ENCODE measurements at places on chromosomes 7 and 10.

DNA sequence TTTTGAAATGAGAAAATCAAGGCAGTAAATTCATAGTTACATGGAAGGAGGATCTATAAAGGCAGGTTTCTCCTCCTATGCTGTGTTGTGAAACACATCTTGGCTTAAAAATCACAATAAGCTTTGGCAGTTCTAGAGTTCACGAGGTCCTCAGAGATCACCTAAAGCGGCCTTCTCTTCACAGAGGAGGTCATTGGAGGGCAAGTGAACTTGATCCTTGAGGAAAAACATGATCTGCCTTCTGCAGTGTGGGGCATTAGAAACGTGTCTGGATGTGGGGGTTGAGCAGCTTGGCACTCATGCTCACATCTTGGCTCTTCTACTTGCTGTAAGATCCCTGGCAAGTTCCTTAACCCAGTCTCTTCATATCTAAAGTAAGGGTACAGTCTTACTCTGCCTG lies 96.1 kb upstream of the BMPER start:
- DNase-seq: no peak

GRCh38 chr7:105036217-105037168 lies 22.5 kb downstream of the KMT2E start:
- DNase-seq: no peak

DNA sequence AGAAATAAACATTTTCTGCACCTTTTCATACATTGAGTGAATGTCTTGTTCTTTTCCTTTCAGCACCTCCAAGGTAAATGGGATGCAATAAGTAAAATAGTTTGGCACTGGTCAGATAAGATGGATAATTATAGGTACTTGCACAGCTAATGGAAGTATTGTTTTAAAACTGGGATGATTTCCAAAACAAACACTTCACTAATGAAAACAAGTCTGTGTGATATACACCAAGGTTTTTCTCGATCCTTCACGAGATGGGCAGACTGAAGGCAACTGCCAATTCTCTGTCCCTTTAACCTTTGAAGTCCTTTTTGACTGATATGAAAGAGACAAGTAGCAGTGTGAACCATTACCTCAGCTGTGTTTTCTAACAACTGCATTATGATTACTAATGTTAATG lies 423.8 kb downstream of the GFRA1 start:
- peak; percentile 18 for DNase-seq

- DNase-seq: no peak
These were observed 11.8 kb downstream of the FAS start for GRCh38 chr10:89002226-89002978.

DNA sequence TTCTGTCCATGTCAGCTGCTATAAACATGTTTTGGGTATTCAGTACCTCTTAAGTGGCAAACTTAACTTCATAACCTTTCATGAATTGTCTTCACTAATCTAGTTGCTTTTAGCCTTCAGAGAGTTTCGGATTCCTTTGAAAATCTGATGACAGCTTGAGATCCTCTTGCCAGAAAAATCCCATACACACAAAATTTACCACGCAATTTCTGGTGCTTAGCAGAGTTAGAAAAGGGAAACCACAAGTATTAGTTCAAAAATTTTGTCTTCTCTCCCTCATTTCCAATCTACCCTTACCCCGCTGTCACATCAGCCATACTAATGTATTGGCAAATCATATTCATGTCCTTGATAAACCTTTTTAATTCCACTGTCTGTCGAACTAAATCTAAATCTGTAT lies 72.7 kb upstream of the TMEM106B start:
- peak; percentile 43 for DNase-seq

DNA sequence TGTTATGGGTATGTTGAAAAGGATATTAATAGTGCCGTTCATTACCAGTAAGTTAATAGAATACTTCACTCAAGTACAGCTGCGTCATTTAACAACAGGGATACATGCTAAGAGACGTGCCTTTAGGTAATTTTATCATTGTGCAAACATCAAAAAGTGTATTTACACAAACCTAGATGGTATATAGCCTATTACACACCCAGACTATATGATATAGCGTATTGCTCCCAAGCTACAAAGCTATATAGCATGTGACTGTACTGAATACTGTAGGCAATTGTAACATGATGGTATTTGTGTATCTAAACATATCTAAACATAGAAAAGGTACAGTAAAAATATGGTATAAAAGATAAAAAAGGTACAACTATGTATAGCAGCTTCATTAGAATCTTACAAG lies 11.1 kb upstream of the PRKG1 start:
- no peak for DNase-seq

DNA sequence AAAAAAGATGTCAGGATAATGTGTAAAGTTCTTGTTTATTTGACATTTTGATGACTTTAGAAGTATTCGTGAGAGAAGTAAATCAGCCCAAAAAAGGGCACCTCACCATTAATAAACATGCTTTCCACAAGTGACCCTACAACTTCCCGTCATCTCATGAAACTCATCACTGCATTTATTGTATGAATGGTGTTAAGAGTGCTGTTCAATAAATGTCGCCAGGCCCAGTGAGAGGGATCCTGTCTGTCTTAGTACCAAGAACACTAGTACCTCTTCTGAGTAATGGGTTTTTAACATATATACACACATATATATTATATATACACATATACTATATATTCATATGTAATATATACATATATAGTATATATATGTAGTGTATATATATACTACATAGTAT lies 61.9 kb downstream of the TMEM26 start:
- DNase-seq: no peak

- DNase-seq: no peak
These were observed 5.7 kb downstream of the C10orf67 start for GRCh38 chr10:23338886-23339285.

DNA sequence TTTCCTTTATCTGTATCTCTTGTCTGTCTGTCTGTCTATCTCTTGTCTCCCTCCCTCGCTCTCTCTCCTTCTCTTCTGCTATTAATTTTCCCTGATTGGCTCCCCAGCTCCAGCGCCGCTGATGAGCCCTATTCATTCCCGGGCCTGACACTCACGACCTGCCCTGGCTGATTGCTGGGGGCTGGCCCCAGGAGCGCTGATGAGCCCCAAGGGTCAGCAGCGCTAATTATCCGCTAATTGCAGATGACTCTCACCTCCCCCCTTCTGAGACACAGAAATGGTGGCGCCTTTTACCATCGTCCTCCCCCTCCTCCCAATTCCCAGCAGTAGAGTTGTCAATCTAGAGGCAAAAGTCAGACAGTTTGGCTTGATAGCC lies 1.3 kb upstream of the GBX1 start:
- no peak for DNase-seq

GRCh38 chr7:112624416-112624815 lies 143.6 kb downstream of the LSMEM1 start:
- DNase-seq: no peak

GRCh38 chr7:117777335-117778142 lies 95.7 kb downstream of the CTTNBP2 start:
- DNase-seq: no peak

- DNase-seq: no peak
These were observed 20.3 kb downstream of the H2AZ2 start for GRCh38 chr7:44827567-44827966.

DNA sequence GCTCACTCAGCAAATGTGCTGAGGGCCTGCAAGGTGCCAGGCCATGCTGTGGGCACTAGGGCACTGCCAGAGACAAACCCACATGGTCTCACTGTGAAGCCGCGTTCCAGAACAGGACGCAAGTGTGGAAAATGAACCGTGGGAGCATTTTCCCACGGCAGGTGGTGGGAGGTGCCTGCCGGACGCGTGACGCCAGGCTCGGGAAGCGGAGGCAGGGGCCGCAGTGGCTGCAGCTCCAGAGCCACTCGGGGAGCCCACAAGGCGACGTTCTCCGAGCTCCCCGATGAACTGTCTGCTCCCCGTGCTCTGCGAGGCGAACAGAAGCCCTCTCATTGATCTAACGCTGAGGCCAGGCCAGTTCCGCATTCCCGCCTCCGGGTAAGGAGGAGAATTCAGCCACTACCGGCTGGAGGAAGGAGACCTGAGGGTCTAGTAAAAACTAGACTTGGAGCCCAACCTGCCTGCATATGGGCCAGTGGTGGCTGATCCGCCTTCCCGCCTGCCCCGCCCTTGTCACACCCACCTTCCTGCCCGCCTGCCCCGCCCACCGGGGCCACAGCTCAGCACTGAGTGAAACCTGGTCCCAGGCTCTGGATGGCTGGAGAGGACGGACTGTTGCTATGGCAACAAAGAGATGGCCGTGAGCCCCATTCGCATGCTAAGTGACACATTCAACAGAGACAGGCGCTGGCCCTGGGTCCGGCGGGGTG lies 13.1 kb downstream of the ADGRA1 start:
- no peak for DNase-seq

DNA sequence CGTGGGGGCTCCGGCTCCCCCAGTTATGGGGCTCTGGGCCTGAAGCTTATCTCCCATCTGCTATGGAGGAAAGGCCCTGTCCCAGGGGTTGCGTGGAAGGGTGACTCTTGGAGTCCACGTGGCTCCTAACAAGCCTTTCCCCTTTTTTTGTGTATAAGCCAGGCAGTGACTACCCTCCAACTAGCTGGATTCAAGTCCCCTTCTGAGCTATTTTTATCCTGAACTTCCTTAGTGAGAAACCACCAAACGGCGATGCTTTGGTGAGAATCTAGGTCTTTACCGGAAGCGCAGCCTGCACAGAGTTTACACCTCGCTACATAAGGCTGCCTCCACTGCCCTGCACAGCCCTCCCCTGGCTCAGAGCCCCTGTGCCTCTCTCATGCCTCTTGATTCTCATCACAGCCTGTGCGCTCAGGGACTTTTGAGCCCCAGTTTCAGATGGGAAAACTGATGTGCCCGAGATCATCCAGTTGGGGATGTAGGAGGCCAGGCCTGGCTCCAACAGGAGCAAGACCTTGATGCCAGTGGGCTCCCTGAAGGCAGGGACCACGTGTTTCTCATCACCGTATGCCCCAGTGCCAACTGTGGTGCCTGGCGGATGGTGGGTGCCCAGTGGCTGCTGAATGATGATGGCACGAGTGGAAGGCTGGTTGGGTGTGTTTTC lies 102.3 kb upstream of the PPIF start:
- no peak for DNase-seq

DNA sequence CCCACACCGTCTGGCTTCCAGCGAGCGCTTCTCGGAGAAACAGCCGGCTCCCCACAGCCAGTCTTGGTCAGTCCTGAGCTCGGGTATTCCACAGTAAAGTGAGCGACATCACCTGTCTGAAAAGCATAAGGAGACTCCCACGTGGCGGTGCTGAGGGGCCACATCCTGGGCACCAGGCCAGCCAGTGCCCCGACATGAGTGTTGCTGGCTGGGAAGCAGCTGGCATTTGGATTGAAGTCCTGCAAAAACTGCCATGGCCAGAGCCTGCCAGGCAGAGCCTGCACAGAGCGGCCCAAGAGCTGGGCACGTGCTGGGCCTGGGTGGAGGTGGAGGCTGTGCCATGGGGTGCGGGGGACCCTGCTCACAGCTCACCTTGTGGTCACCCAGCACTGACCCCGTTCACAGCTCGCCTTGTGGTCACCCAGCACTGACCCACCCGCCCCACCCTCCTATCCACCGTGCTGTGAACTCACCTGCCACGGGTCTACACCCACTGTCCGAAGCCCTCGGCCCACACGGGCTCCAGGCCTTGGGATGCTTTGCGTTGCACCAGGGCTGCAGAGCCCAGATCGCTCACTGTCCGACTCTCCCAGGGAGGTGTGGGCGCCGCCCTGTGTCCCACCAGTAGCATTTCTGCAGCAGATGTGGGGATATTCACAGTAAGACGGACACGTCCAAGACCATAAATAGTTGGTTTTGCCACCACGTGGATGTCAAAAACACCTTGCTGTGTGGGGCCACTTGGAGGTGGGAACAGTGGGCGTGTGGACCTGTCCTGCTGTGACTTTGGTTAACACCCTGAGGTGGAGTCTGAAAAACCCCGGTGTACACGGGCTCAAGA lies 48.8 kb downstream of the PITRM1 start:
- no peak for DNase-seq

- no peak for DNase-seq
These were observed 157.8 kb downstream of the DNAJB6 start for GRCh38 chr7:157494506-157495176.

DNA sequence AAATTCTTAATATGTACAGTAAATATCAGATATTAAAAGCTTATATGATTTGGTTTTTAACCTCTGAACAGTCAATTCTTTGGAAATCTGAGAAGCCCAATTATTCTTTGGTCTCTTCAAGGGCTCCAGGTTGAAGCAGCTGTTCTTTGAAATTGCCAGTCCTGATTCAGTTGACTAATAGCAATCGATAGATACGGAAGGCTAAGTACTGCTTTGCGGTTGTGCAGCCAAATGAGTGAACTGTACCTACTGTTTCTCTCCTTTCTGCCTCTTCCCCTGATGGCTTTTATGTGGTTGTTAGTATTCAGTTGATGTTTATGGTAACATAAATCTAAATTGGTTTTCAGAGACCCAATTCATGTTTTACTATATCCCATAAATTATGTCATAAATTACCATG lies 103.1 kb upstream of the RPA3 start:
- DNase-seq: no peak

GRCh38 chr7:122316467-122317388 lies 12.2 kb upstream of the FEZF1 start:
- no peak for DNase-seq

- DNase-seq: peak; percentile 14
These were observed 98.9 kb downstream of the HERPUD2 start for GRCh38 chr7:35596061-35596460.

DNA sequence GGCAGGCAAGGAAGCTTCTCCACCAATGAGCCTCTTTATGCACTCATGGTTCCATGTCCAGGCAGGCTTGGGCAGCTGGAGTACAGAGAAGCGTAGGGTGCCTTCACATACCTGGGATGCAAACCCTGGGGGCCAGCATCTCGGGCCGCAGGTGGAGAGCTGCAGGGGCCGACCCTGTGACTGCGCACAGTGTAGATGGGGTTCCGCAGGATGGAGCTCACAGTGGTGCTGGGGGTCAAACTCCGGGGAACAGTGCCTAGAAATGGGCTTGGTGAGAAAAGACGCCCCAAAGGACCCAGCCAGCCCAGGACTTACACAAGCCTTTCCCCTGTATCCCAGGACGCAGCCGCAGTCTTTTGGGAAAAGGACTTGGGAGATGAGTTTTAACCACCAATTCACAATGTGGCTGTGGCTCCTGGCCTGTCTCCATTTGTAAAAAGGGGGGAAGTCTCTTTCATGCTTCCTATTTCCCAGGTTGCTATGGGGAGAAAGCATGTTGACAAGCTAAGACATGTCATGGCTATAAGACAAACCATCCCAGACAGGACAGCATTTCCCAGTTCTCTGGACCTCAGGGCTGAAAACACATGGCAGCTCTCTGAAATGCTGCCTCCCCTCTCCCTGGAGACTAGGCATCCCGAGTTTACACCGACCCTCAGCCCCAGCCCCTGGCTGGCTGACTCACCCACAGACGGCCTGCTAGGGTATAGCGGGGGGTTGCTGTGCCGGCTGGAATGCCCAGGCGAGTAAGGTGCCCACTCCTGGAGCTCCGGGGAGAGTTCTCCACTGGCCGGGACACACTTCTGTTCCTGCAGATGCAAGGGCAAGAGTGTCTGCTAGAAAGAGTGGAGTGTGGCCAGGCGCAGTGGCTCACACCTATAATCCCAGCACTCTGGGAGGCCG lies 107.1 kb downstream of the DLG5 start:
- no peak for DNase-seq

DNA sequence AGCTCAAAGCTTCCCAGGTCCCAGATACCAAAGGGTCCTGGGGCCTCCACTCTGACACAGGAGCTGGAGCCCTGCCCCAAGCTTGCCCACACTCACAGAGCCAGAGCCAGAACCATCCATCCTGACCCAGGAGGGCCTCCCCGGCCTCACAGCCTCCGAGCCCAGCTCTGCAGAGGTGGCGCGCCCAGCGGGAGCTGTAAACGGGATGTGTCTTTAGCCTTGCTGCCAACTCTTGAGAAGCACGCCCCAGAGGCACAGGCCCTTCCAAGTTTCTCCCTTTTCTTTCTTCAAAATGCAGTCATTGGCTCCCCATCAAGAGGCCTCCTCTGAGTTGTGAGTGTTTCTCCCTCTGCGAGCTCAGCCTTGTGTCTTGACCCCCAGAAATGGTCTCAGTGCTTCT lies 75.0 kb downstream of the PDGFA start:
- no peak for DNase-seq

Measured in astrocyte (in vitro differentiated cells and primary cell).